ENCODE measurements at places on chromosomes 3 and 15.

DNA sequence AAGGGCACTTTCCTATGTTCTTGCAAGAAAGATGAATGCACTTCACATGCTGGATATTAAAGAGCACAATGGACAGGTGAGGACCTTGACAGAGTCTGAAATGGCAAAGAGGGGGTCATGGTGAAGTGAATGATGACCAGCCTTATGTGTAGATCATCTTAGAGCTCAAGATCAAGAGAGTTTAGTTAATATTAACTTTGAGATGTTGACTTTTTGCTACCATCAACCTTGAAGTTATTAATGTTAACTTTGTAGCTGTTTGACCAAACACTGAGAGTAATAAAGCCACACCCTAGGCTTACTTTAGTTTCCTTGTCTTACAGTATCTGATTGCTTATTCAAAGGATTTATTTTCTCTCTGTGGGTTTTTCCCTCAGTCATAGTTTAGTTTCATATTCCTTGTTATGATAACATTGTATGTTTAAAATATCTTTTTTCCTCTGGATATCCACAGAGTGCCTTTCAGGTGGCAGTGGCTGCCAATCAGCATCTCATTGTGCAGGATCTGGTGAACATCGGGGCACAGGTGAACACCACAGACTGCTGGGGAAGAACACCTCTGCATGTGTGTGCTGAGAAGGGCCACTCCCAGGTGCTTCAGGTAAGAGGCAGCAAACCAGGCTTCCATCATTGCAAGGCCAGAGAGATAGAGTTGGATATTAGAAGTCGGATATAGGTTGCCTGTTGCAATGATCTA lies 5.4 kb downstream of the NFKBIZ start:
- DNase-seq: no peak

DNA sequence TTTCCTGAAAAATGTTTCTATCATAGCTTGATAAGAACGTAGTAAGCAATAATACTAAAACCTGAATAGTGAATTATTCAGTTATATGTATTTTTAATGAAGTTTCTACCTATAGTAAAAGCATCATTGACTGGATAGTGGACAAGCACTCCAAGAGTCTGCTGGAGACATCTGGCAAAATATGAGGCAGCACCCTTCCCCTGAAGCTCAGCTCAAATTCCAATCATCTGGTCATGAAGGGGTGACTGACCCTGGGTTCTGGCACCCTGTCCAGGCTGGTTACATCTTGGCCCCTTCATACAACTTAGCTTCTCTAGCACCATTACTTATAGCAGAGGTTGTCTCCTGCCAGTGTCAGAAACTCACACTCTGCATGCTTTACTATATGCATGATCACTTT lies 455.4 kb downstream of the RAP2B start:
- no peak for DNase-seq

DNA sequence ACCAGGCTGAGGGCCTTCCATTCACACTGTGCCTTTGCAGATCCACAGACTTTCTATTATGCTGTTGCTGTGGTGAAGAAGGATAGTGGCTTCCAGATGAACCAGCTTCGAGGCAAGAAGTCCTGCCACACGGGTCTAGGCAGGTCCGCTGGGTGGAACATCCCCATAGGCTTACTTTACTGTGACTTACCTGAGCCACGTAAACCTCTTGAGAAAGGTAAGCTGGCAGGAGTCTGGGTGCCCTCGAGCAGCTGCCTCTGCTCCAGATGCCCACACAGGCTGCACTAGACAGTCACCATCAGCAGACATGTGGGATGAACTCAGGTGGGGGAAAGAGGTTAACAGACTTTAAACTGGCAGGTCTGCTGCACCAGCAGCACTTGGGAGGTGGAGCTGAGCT lies 8.3 kb downstream of the TF start:
- no peak for DNase-seq

DNA sequence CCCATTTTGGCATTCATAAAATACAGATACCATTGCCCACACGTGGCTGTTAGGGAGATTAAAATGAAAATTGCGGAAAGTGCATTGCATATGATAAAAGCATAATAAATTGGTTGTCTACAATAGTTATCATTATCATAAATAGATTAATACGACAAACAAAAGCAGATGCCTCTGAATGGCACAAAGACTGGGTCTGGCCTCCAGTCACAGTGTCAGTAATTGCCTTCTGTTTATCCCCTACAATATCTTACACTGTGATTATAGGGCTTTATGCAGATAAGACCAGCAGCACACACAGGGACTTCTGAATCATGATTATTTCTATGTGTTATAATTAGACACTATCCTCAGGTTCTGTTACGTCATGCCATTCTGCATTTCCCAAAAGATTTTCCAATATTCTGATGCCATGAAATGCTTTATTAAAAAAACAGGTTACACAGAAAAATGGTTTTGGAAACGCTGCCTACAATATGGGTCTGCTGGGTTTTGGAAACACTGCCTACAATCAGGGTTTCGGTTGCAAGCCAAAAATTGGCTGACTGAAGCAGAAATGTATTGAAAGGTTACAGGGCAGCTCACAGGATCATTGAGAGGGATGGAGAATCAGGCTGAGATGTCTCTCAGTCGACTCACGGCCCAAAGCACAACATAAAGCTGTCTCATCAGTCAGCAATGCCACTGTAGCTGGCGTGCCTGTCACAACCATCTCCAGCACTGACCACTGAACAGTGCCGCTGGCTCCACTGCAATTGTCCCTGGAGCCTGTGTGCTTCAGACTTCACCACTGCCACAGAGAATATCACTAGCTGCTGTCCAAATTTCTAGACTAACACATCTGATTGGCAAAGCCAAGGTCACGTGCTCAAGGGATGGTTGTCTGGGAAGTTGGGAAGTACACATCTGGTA lies 248.1 kb downstream of the ERC2 start:
- no peak for DNase-seq

GRCh38 chr3:152318512-152318911 lies 49.8 kb downstream of the MBNL1 start:
- no peak for DNase-seq

DNA sequence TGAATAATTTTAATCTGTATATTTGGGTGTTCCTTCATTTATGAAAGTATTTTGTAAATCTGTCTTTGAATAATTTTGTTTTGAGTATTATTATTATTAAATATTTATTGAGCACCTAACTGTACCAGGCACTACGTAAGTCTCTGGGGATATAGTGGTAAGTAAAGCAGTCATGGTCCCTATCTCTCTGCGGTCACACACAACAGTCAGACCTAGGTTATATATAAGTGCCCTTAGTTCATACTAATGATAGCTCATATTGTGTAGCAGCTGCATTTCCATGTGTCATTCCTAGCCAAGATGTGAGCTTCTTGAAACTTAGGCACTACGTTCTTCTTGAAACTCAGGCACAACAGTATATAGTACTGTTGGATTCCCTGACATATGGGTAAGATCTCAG lies 12.4 kb downstream of the NKTR start:
- DNase-seq: peak; percentile 2

- DNase-seq: no peak
Observed at GRCh38 chr3:126957776-126958637, 24.9 kb upstream of the PLXNA1 start.

DNA sequence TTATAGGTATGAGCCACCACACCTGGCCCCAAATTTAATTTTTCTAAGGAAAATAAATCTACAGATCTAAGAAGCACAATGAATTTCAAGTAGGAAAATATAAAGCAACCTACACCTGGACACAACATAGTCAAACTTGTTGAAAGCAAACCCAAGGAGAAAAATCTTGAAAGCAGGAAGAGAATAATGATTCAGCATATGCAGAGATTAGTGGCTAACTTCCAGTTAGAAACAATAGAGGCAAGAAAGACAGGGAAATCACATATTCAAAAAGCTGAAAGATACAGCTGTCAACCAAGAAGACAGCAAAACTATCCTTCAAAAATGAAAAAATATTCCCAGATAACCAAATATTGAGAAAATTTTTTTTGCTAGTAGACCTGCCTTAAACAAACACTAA lies 49.4 kb downstream of the ZNF148 start:
- no peak for DNase-seq

DNA sequence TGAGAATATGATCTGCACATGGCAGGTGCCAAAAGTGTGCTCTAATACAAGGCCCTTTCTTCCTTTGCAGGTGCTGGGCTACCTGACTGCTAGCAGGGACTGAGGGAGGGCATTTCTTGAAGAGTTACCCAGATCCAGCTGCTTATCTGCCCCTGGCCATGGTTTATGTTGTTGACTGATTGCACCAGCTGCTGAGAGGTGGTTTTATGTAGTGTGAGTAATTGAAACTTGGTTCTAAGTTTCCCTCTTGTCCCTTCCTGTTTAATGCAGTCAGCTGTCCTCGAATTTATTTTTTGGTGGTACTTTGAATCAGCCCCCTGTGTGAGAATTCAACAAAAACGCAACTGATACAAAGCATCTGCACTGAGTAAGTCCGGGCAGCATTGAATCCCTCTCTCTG lies 288.3 kb upstream of the C2CD4B start:
- DNase-seq: no peak

- no peak for DNase-seq
Observed at GRCh38 chr15:67461735-67462134, 59.2 kb upstream of the C15orf61 start.

DNA sequence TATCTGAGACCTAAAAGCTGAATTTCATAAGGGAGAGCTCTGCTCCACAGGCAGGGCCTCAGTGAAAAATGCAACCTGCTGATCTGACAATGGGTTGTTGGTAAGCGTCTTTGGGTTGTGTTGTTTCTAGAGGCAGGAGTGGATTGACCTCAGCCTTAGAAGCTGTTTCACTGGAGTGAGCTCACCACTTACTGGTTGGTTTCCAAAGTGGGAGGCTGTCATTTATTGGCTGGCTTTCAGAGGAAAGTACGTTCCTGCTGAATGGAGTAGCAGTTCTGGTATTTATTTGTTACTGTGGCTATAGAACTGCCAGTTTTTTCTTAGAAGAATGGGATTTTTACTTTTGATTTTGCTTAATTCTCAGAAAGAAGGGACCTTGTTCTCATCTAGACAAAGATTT lies 29.3 kb upstream of the COL6A5 start:
- no peak for DNase-seq

DNA sequence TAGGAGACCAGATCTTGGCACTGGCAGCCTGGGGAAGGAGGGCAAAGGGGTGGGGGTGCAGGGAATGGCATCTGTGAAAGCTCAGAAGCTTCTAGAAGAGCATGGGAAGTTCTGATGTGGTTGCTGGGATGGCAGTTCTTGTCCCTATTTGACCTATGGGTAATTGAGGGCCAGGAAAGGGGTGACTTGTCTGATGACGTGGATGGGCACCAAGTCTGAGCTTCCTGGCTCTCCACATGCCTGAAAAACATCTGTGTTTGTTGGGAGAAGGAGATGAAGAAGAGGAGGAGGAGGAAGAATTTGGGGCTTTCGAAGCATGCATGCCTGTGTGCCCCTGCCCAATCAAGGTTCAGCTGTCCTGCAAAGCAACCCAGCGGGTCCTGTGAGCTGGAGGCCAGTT lies 158.8 kb downstream of the SMAD6 start:
- no peak for DNase-seq

DNA sequence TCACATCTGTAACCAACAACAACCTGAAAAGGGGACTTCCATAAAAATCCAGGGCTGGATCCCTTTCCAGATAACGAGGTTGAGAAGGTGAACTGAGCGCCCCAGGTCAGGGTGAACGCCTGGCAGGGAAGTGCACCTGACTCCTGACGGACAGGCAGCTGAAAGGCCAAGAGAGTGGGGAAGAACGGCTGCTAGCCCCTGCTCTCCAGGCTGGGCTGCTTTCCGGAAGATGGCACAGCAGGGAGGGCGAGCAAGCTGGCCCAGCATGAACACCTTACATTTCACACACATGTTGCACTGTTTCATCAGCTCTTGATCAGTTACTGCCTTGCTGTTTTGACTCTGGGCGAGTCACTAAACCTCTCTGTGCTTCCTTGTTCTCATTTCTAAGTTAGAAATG lies 127.2 kb upstream of the IQSEC1 start:
- no peak for DNase-seq

GRCh38 chr3:12117473-12117872 lies 41.2 kb downstream of the TIMP4 start:
- DNase-seq: no peak

DNA sequence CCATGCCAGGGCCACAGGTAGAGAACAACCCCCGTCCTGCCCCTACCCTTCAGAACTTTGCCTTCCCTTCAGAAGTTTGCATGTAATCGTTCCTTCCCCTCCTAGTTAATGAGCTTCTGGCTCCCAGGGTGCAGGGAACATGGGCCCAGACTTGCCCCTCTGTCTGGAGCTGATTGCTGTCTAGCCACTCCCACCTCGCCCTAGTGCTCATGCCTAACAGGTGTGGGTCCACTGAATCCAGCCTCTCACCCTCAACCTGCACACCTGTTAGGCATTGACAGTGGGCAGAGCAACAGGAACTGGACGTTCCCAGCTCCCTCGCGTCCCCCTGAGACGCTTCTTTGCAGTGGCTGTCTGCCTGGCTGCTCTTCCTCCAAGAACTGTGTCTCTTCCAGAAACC lies 40.3 kb downstream of the WNT5A start:
- DNase-seq: no peak

- no peak for DNase-seq
Observed at GRCh38 chr15:96264351-96264798, 66.1 kb upstream of the NR2F2 start.

DNA sequence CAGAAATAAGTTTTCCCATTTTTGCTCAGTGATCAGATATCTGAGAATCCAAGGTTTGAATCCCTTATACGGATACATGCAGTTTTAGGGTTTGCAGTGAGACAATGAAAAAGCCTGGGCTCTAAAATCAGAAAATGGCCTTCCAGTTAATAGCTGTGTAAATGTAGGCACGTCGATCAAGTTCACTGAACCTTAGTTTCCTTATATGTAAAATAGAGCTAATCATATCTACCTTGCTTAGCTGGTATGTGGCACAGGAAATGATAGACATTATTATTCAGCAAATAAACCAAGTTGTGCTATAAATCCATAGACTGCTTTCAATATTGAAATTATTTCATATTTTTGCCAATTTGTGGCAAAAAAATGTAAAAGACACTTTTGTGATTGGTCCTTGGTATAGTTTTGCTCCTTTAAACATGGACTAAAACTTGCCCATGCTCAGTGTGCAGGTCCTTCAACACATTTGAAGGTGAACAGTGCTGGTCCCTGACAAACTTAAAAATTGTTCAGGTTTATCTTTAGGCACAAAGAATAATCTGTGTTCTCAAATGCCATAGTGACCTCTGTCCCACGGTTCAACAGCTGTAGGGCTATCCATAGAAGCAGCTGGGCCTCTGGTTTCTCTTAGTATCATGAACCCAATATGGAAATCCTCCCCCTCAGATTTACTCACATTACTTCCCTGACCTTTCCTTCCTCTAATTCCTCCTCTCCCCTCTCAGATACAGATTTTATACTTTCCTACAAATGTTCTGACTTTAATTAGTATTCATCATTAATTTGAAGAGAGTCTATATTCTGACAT lies 51.0 kb downstream of the CCDC54 start:
- DNase-seq: no peak
